HTR-8/SVneo (cell line): ENCODE measurements at places on chromosomes 12 and 14.

DNA sequence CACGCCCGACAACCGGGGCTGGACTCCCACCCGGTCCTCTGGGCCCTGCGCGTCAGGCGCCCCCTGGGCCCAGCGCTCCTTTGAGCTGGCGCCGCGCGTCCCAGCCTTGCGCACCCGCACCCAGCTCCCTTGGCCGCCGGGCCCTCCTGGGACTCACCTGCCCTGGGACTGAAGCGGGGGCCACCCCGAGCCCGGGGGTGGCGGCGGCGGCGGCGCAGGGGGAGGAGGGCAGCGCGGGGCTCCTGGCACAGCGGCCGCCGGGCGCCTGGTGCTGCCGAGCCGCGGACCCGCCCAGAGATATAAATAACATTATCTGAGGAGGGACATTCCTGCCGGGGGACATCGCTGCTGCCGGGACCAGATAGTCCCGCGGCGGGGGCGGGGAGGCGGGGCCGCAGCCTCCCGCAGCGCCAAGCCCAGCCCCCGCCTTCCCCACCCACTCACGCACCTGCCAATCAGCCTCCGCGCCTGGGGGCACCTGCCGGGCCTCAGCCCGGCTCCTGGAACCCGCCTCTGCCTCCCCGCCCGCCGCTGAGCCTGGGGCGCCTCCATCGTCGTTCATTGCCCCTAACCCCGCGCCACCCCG is at the start of gene SPTB:
Gene SPTB (minus strand): TSS at position 273 of the 586 bp plus-strand sequence. CDS start 56,813 bp downstream, outside the sequence.
- peak; percentile 78 for DNase-seq

- DNase-seq, result no peak
These were observed 5.9 kb downstream of the PSMB5 start for GRCh38 chr14:23028799-23029198.

GRCh38 chr12:109446869-109447268 is 30.2 kb downstream of the KCTD10 start:
- DNase-seq, result no peak

DNA sequence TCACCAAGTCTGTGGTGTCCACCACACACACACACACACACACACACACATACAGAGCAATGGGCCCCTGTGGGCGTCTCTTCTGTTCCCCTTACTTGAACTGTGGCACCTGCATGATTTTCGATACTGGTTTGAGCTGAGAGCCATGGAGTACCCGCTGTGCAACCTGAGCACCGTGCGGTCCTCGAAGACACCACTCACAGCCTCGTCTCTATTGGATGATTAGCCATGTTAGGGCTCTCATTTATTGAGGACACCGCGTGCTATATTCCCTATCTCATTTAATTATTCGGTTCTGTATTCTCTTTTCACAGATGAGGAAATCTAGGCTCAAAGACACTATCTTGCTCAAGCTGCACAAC is 623 bp upstream of the C14orf132 start:
- no peak for DNase-seq

DNA sequence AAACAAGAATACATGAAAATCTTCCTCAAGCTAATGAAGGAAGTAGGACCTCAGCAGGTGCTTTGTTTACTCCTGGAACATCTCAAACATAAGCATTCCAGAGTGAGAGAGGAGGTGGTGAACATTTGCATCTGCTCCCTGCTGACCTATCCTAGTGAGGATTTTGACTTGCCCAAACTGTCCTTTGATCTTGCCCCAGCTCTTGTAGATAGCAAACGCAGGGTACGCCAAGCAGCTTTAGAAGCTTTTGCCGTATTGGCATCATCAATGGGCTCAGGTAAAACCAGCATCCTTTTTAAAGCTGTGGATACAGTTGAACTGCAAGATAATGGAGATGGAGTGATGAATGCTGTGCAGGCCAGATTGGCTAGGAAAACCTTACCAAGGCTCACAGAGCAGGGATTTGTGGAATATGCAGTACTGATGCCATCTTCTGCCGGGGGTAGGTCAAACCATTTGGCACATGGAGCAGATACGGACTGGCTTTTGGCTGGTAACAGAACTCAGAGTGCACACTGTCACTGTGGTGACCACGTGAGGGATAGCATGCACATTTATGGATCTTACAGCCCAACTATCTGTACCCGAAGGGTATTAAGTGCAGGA is 1.9 kb downstream of the TOGARAM1 start:
- no peak for DNase-seq

GRCh38 chr14:95651821-95652583 is 34.2 kb upstream of the TCL1B start:
- DNase-seq, result no peak

GRCh38 chr12:45907955-45908354 is 82.4 kb downstream of the SCAF11 start:
- no peak for DNase-seq
